GM18507 (cell line): ENCODE measurements at places on chromosomes 2 and 18.

DNA sequence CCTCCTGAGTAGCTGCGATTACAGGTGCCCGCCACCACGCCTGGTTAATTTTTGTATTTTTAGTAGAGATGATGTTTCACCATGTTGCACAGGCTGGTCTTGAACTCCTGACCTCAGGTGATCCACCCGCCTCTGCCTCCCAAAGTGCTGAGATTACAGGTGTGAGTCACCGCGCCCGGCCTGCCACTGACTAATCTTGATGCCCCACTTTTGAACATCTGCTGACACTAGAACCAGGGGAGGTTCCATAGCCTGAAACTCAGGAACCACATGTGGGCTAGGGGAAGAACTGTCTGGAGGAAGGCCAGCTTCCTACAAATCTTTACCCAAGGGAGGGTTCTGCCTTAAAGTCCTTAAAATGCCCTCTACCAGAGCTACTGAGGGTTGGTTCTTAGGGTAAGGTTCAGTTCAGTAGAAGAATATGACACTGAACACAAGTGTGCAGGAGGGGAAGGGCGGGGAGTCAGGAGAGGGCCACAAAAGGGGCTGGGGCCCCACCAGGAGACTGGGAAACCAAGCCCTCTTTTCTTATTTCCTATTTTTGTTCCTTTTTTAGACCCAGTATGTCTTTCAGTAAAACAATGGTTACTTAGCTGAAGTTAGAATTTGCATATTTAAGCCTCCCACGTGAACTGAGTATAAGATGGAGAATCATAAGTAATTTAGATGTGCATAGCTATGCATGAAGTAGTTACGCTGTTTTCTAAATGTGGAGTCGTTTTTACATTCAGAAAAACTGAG is 6.3 kb upstream of the RAB31 start:
- no peak for DNase-seq

GRCh38 chr18:47149457-47150028 is 757 bp downstream of the HDHD2 start:
- no peak for DNase-seq

- DNase-seq = no peak
Observed at GRCh38 chr2:70116936-70117552, 29.8 kb downstream of the PCBP1 start.

- DNase-seq = no peak
Observed at GRCh38 chr2:36473230-36473629, 117.7 kb downstream of the CRIM1 start.

GRCh38 chr2:223054193-223054781 is 2.3 kb downstream of the KCNE4 start:
- no peak for DNase-seq

DNA sequence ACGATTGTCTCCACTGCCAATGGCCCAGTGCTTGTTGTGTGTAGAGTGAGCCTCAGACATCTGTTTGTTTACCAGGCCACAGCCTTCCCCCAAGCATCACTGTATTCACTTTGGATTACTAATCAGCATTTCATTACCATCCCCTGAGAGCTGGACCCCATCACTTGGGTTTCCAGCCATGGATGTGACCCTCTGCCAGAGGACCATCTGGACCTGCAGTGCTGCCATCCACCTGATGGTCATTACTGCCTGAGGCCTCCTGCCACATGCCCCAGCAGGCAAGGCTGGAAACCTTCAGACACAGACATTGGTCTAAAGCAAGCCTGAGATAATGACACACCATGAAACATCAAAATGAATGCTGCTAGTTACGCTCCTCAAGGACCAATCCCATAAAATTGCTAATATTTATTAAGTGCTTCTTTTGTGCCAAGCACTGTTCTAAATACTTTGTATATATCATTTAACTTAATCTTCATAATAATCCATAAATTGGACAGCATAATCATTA is 2096.3 kb upstream of the CELF4 start:
- no peak for DNase-seq

- DNase-seq = no peak
Observed at GRCh38 chr18:78768221-78768620, 211.4 kb upstream of the SALL3 start.

DNA sequence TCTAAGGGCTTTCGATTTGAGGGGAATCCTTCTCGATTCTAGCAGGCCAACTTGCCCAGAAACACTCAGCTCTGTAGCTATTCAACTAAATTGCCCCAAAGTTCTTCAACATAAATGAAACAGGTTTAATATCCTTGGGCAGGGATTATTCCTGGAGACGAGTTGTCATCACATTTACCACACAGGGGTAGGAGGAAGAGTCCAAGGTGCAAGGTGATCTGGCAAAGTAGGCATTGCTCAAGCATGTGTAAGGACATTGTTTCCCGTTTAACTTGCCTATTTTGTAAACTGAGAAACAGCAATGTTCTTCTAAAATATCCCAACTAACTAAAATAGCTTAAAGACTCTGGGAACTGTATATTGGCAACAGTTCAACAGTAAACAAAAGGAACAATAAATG is 814.3 kb downstream of the BCL11A start:
- no peak for DNase-seq

- DNase-seq = no peak
Observed at GRCh38 chr18:3283908-3284307, 22.0 kb downstream of the MYL12B start.

GRCh38 chr2:239908308-239908707 is 116.8 kb downstream of the NDUFA10 start:
- no peak for DNase-seq

DNA sequence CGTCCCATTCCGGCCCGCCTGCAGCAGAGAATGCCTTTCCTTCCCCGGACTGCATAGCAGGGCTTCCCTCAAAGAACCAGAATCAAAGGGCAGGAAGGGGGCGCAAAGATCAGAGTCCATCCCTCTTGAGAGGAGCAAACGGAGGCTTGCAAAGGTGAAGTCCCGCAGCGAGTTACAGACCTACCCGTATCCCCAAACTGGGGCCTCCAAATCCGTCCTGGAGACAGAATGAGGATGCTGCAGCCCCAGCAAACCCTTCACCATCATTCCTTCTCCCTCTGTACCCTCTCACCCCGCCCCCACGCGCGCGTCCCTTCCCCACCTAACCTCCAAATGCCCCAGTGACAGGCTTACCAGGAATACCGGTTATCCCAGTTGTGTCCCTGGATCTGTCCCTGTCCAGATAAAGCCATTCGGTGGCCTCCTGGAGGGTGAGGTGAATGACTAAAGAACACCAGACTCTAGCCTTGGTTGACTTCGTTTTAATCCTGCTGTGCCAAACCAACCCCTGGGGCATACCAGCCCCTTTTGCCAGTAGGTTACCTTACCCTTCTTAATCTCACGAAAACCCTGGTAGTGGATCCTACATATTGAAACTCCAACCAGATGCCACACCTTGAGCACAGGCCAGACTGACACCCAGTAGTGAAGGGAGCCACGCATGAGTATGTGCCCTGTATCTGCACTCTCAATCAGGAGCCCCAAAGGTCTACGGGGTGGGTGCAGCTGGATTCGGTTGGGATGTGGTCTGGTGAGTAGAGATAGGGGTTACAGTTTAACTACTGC is 961 bp upstream of the SLC40A1 start:
- no peak for DNase-seq

GRCh38 chr18:46563317-46563716 is 93.7 kb downstream of the LOXHD1 start:
- DNase-seq = no peak

GRCh38 chr18:77061281-77061945 is 71.2 kb downstream of the MBP start:
- DNase-seq = no peak

GRCh38 chr2:38376346-38377049 is 575 bp downstream of the ATL2 start:
- peak; percentile 61 for DNase-seq

- DNase-seq = no peak
Observed at GRCh38 chr2:209790066-209790728, 18.6 kb downstream of the UNC80 start.

DNA sequence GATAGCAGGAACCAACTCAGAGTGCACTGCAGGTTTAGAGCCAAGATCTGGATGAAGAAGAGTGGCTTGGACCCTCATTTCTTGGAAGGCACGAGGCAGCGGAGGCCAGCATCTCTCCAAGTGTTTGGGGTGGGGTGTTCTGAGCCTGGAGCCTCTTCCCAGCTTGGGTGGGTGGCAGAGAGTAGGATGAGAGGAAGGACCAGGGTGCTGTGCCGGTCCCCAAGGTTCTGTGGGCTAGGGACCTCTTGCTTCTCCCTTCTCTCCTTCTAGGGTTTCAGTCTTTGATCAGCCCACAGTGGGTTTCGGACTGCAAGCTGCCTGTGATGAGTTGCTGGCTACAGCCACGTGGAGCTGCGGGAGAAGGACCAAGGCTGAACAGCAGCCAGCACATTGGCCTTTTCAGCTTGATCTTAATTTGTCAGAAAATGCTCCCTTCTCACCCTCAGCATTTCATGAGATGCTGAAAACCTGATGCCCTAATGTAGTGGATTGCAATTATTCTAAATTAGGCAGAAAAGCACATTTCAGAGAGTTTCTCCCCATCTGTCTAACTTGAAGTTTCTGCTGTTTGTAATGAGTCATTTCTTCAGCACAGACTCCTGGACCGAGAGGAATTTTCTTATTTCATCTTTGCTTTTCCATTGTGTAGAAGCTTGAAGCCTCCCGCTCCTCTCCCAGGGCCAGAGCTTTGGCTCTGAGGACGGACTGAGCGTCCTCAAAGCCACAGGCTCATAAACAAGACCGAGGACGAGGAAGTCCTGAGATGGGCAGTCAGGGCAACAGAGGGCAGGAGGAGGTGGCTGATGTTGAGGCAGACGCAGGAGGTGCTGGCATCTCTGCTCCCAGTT is 99.1 kb upstream of the HDAC4 start:
- DNase-seq = no peak

GRCh38 chr2:102290594-102290993 is 20.8 kb upstream of the IL1RL1 start:
- no peak for DNase-seq

- no peak for DNase-seq
Observed at GRCh38 chr2:8522687-8523086, 159.2 kb upstream of the ID2 start.

GRCh38 chr2:219252900-219253752 is at the start of gene TUBA4B:
Gene TUBA4B (plus strand): TSS chr2:219253243. CDS start chr2:219253408, 165 bp downstream.
- no peak for DNase-seq
